Melanocyte of skin (primary cell): ENCODE measurements at places on chromosomes 4 and X. TPM values are rescaled to one million over a fixed set of nuclear protein-coding genes. Genes with fewer than 3 reads are reported as not detected.

Gene PRRG1
- 8.3 and 23.3 TPM in 2 replicates for total RNA-seq

Gene SPANXD
- not detected in 2 replicates for total RNA-seq

Gene GAGE12E
- not detected in 2 replicates for total RNA-seq

Gene USP26
- total RNA-seq = not detected in 2 replicates

Gene GPRIN3
- 6.5 TPM in 2 replicates for total RNA-seq

Gene SCRG1
- 0.36 TPM in 1 of 2 replicates, not detected in the other for total RNA-seq

Gene MSL3
- total RNA-seq = 14.7 and 24.7 TPM in 2 replicates

Gene SLC10A6
- 0.31 TPM in 1 of 2 replicates, not detected in the other for total RNA-seq

Gene INTS6L
- total RNA-seq = 3.0 and 3.7 TPM in 2 replicates

Gene CSAG2
- total RNA-seq = not detected in 2 replicates

Gene CCDC120
- total RNA-seq = 0.62 and 1.3 TPM in 2 replicates

Gene RXFP1
- not detected in 2 replicates for total RNA-seq

Gene PPM1K
- total RNA-seq = 44.7 and 45.1 TPM in 2 replicates

Gene KLHL4
- 0.15 and 0.33 TPM in 2 replicates for total RNA-seq

Gene NXF2B
- not detected in 2 replicates for total RNA-seq
